ENCODE measurements at places on chromosomes 6 and 20. TPM values are rescaled to one million over a fixed set of nuclear protein-coding genes. Genes with fewer than 3 reads are reported as not detected.

- no peaks in the 10 kb centered on the region for H3K36me3 ChIP-seq
- DNase-seq = no peak
- H3K27ac ChIP-seq = no peak overlapping the region
- no peaks in the 10 kb centered on the region for H3K27me3 ChIP-seq
- no peaks in the 10 kb centered on the region for H3K4me1 ChIP-seq
Measured at GRCh38 chr6:167526465-167527368, 201.8 kb downstream of the TTLL2 start.

DNA sequence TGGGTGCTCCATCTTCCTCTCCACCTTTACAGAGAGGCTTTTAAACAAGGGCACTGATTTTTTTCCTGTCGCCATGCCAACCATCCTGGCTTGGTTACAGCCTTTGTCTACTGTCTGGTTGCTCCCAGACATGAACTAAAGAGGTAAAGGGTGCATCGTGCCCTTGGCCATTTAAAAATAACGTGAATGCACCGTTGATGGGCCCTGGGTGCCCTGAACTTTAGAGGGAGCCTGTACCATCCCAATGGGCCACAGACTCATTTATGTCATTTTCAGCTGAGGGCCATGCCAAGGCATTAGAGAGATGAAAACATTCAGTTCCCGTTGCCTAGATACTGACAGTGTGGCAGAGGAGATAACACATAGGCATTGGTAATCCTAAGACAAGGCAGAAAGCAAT is 23.3 kb downstream of the TMC2 start:
- no peaks in the 10 kb centered on the region for H3K4me1 ChIP-seq
- no peak overlapping the region for H3K27ac ChIP-seq
- H3K4me3 ChIP-seq = no peak overlapping the region
- no peaks in the 10 kb centered on the region for H3K36me3 ChIP-seq

DNA sequence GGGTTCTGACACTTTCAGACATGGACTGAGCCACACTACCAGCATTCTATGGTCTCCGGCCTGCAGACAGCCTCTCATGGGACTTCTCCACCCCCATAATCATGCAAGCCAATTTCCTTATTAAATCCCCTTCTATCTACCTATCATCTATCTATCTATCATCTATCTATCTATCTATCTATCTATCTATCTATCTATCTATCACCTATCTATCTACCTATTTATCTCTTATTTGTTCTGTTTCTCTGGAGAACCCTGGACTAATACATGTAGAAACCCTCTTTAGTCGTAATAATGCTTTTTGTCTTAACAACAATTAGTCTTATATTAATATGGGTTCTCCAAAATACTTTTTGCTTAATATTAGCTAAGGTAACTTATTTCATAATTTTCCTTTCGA is 174.1 kb upstream of the PRSS16 start:
- H3K27me3 ChIP-seq = no peaks in the 10 kb centered on the region
- DNase-seq = no peak
- H3K4me3 ChIP-seq = no peak overlapping the region

DNA sequence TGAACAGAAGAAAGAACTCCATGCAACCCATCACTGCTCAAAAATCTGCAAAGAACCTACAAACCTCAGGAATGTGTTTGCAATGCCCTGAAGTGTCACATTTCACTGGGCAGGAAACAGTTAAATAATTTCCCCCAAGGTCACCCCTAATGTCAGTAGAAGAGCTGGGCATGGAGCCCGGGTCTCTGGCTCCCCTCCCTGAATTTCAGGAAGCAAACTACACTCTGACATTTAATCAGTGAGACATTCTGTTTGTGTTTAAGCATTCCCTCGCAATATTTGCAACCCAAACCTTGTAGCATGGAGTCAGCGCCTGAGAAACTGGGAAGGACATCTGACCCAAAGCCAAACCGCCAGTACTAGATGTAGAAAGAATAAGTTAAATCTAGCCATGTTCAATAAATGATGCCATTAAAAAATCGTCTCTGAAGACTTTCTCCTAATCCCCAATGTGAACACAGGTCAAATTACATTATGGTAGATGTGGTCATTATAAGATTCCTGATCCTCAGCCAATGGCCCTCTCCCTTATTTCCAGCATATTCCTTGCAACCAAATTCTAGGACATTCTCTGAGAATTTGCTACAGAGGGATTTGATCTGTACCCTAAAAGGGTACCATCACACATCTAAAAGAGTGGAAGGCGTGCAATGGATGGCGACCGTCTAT is 91.2 kb upstream of the ADTRP start:
- H3K36me3 ChIP-seq = no peaks in the 10 kb centered on the region
- H3K4me1 ChIP-seq = peaks cover 13% of the 10 kb centered on the region
- peak overlapping the region; percentile 15 for H3K27ac ChIP-seq
- H3K4me3 ChIP-seq = no peak overlapping the region
- peak; percentile 57 for DNase-seq
- H3K27me3 ChIP-seq = no peaks in the 10 kb centered on the region

GRCh38 chr6:125432963-125433362 is 131.2 kb upstream of the HDDC2 start:
- H3K4me3 ChIP-seq = no peak overlapping the region
- no peak overlapping the region for H3K27ac ChIP-seq
- no peaks in the 10 kb centered on the region for H3K27me3 ChIP-seq
- H3K4me1 ChIP-seq = no peaks in the 10 kb centered on the region
- no peak for DNase-seq

DNA sequence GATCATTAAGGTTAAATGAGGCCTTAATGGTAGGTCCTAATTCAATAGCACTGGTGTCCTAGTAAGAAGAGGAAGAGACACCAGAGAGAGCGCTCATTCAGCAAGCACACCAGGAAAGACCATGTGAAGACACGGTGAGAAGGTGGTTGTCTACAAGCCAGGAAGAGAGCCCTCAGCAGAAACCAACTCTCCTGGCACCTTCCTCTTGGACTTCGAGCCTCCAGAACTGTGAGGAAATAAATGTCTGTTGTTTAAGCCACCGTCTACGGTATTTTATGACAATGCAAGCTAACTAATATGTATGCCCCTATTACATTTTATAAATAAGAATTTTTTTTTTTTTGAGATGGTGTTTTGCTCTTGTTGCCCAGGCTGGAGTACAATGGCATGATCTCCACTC is 59.3 kb downstream of the IL20RA start:
- H3K4me3 ChIP-seq = no peak overlapping the region
- H3K27me3 ChIP-seq = no peaks in the 10 kb centered on the region
- H3K36me3 ChIP-seq = no peaks in the 10 kb centered on the region
- peaks cover 3% of the 10 kb centered on the region for H3K4me1 ChIP-seq
- H3K27ac ChIP-seq = no peak overlapping the region
- DNase-seq = no peak

DNA sequence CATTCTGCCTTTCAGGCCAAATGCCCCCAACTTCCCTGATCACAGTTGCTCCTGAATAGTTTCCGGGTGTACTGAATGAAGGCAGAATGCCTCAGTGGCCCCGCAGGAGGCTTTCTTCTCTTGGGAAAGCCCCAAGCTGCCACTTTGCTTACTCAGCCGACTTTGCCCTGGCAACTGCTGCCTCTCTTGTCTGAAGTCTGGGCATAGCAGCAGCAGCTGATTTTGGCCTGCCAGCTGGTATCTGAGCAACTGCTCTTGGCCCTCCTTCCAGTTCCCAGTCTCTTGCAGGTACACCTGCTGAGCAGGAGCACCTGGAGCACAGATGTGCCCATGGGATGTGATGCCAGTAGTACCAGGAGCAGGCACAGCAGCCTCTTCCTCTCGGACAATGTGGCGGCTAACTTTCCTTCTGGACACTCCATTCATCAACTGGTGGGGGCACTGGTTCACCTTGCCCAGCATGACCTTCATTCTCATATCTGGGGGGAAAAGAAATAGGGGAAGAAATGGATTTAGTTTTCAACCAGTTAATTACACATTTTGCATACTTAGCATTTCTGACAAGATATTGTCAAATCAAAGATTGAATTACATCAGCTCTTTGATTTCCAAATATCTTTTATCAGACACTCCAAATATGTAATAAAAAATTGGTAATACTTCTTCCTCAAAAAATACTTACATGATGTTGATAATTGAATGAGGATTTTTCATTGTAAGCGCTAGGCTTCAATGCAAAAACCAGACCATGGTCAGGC is 468.2 kb downstream of the PKHD1 start:
- no peaks in the 10 kb centered on the region for H3K36me3 ChIP-seq
- H3K4me1 ChIP-seq = no peaks in the 10 kb centered on the region
- no peaks in the 10 kb centered on the region for H3K27me3 ChIP-seq

- H3K27me3 ChIP-seq = no peaks in the 10 kb centered on the region
- H3K4me1 ChIP-seq = no peaks in the 10 kb centered on the region
- no peak overlapping the region for H3K27ac ChIP-seq
- no peak overlapping the region for H3K4me3 ChIP-seq
- H3K36me3 ChIP-seq = no peaks in the 10 kb centered on the region
Measured at GRCh38 chr6:26377719-26378118, 5.2 kb upstream of the BTN2A2 start.

DNA sequence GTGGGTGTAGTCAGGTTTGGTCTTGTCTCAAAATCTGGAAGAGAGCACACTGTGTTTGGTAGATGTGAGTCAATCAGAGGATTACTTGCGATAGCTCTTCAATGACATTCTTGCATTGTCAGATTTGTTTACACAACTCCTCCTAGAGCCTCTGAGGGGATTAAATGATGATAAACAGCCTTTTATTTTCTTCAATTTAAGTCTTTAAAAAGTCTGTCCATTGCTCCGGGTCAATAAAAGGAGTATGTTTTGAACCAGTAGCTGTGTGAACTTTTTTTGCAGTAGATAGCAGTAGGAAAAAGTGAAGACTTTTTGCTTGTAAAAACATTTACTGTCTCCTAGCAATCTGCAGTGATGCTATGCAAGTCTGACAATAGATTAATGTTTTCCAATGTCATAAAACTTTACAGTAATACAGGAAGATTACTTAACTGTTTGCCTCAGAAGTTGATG is 49.9 kb downstream of the GJA1 start:
- H3K36me3 ChIP-seq = no peaks in the 10 kb centered on the region
- H3K4me3 ChIP-seq = no peak overlapping the region
- DNase-seq = no peak
- H3K27ac ChIP-seq = no peak overlapping the region
- no peaks in the 10 kb centered on the region for H3K4me1 ChIP-seq

The FOXF2 gene
- 0.12 TPM for total RNA-seq

DNA sequence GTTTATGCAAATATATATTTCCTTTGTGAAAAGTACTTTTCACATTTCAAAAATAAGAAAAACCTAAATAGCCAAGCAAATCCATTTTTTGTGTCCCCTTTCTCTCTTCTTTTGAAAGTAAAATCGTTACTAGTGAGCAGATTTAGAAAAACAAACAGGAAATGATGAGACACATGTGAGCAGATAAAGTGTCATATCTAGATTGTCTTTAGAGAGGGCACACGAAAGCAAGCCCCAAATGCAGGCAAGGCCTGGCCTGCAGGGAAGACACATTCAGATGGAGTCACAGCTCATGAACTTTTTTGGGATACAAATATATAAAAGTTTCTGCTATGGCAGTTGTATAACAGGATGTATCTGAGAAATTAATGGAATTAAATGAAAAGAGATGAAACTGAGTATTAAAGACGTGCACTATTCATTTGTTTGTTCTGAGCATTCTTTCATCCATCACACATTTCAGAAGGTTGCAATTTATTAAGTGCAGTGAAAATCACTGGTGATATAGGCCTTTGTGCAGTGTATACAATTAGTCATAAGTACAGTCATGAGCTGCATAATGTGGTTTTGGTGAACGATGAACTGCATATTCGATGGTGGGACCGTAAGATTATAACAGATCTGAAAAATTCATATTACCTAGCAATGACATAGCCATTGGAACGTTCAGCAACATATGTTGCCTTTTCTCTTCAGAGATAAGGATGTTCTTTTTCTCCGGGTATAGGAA is 101.4 kb downstream of the PACRG start:
- no peaks in the 10 kb centered on the region for H3K27me3 ChIP-seq
- no peak overlapping the region for H3K27ac ChIP-seq
- H3K4me3 ChIP-seq = no peak overlapping the region
- DNase-seq = no peak
- H3K36me3 ChIP-seq = no peaks in the 10 kb centered on the region

DNA sequence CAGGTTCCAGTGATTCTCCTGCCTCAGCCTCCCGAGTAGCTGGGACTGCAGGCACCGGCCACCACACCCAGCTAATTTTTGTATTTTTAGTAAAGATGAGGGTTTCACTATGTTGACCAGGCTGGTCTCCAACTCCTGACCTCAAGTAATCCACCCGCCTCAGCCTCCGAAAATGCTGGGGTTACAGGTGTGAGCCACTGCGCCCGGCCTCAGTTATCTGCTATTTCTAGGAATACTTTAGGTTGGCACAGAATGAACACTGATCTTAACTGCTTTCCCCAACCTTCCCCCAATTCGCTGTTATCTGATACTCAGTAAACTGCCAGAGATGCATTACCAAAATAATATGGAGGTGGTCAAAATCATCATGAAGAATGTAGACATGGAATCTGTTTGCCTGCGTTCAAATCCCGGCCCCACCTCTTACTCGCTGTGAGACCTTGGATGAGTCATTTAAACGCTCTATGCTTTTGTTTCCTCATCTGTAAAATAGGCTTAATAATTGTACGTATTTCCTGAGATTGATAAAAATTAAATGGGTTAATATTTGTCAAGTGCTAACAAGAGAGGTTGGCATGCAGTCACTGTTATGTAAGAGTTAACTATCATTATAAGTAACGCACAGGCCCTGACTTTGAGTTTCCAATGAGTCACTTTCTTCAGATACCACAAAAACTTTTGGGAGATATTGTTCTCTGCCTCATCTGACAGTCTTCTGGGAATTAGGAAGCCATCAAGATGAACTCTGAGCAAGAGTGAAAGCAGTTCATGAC is 44.5 kb upstream of the NCOA3 start:
- H3K4me3 ChIP-seq = no peak overlapping the region
- H3K4me1 ChIP-seq = no peaks in the 10 kb centered on the region
- H3K27ac ChIP-seq = no peak overlapping the region

- no peak overlapping the region for H3K27ac ChIP-seq
- no peak overlapping the region for H3K4me3 ChIP-seq
- H3K4me1 ChIP-seq = no peaks in the 10 kb centered on the region
Measured at GRCh38 chr6:130167655-130168054, 55.1 kb downstream of the SAMD3 start.

DNA sequence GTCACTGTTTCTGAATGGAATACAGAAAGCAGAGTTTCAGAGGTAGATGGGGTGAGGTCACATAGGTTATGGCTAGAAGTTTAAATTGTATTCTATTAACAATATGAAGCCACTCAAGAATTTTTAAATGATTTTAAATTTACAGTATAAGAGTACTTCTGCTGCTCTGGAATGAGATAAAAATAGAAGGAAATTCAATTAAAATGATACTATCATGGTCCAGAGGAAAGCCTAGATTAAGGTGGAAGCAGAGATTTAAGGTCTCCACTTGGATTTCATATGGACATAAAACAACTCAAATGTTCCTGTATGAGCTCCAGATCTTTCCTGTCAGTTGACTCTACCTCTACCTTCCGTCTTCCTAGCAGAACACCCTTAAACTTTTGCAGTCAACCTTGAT is 68.6 kb downstream of the REV3L start:
- no peak overlapping the region for H3K4me3 ChIP-seq
- no peak for DNase-seq
- no peak overlapping the region for H3K27ac ChIP-seq
- no peaks in the 10 kb centered on the region for H3K36me3 ChIP-seq

The COQ3 gene
- total RNA-seq = 3.0 TPM

Data from ovary (tissue), 10 donors.